GM23338 (cell line): ENCODE measurements at places on chromosomes 4 and X.

DNA sequence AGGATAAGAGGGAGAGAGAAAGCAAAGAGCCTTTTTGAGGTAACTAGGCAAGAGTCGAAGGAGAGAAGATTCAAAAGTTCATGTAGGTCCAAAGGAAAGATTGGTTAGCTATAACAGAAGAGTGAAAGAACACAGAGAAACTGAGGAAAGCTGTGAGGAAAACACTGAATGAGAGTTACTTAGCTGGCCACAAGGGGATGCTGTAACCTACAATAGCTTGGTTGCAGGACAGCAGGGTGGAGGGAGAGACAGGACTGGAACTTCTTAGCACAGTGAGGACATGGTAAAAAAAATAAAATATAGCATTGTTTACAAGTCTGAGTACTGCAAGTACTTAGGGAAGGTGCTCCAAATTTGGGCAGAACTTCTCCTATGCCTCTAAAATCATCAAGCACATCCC lies 48.3 kb downstream of the RAI2 start:
- peak; percentile 39 for DNase-seq

GRCh38 chrX:121389976-121390714 lies 342.7 kb downstream of the GLUD2 start:
- no peak for DNase-seq

- DNase-seq: no peak
These were observed 244.5 kb upstream of the FSTL5 start for GRCh38 chr4:162408309-162408708.

- DNase-seq: no peak
These were observed 31.8 kb upstream of the LIMCH1 start for GRCh38 chr4:41506130-41506529.

- DNase-seq: no peak
These were observed 84.0 kb downstream of the CCSER1 start for GRCh38 chr4:90211174-90211573.

DNA sequence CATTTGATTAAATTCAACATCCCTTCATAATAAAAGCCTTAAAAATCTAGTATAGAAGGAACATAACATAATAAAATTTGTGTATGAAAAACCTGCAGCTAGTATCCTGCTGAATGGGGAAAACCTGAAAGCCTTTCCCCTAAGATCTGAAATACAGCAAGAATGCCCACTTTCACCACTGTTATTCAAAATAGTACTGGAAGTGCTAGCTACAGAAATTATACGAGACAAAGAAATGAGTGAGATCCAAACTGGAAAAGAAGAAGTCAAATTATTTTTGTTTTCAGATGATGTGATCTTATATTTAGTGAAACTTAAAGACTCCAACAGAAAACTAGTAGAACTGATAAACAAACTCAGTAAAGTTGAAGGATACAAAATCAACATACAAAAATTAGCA lies 152.9 kb downstream of the RTL3 start:
- DNase-seq: no peak

DNA sequence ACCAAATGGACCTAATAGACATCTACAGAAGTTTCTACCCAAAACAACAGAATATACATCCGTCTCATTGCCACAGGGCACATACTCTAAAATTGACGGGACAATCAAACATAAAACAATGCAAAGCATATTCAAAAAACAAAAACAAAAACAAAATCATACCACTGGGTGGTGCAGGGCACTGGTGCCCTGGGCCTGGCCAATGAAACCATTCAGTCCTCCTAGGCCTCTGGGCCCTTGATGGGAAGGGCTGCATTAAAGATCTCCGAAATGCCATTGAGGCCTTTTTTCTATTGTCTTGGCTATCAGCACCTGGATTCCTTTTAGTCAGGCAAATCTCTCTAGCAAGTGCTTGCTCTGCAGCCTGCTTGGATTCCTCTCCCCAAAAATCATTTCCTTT lies 213.9 kb upstream of the ZCCHC13 start:
- no peak for DNase-seq

DNA sequence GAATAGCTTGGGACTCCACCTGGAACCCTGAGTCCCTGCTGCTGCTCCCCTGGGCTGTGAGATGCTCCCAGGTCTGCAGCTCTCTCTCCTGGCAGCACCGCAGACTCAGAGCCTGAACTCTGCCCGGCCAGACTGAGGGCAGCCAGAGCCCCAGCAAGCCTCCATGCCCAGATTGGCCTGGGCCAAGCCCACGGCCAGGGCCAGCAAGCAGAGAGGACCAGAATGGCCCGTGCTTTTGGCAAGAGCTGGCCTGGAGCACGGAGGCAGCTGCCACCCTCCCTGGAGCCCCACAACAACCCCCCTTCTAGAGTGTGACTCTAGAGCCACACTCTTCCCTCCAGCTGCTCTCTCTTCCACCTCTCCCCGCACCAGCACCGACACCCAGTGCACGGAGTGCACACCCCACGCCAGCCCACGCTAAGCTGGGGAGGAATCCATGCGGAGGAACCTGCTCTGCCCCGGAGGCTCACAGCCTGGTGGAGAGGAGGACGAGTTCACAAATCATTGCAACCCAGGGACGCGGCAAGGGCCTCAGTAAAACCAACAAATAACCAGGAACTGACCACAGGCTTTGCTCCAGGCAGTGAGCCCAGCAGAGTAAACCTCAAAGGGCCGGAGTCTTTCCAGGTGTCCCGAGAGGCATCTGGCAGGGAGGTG lies 110.3 kb downstream of the HMX1 start:
- DNase-seq: no peak

GRCh38 chr4:186840771-186841301 lies 117.2 kb upstream of the FAT1 start:
- DNase-seq: no peak

DNA sequence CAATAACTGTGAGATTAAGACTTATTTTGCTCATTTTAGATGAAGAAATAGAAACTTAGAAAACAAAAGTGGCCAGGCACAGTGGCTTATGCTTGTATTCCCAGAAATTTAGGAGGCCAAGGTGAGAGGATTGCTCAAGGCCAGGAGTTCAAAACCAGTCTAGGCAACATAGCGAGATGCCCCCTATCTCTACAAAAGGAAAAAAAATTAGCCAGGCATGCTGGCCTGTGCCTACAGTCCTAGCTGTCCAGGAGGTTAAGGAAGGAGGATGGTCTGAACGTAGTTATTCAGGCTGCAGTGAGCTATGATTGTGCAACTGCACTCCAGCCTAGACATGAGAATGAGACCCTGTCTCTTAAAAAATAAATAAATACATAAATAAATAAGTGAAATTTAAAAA lies 28.0 kb downstream of the APELA start:
- DNase-seq: no peak

- DNase-seq: peak; percentile 72
These were observed 105.8 kb downstream of the FAM53A start for GRCh38 chr4:1578251-1578773.

GRCh38 chr4:37015391-37015790 lies 229.2 kb upstream of the NWD2 start:
- DNase-seq: no peak

DNA sequence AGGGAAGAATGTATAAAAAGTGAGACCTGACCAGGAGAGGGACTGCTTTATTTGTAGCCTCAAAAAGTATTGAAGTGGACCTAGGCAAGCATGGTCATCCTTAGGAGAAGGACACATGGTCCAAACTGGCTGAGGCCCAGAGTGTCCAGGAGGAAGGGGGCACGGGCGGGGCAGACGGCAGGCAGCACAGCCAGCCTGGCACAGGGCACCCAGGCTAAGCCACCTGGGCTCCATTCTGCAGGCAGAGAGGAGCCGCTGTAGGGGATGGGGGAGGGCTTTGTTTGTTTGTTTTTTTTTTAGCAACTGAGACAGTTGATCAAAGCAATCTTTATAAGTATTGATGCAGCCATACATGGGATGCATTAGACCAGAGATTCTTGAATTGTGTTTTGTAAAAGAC lies 188.6 kb downstream of the PRDM5 start:
- no peak for DNase-seq

- no peak for DNase-seq
These were observed 1306.8 kb downstream of the STIM2 start for GRCh38 chr4:28167411-28167810.

GRCh38 chr4:129978315-129978714 lies 882.4 kb downstream of the C4orf33 start:
- DNase-seq: no peak

DNA sequence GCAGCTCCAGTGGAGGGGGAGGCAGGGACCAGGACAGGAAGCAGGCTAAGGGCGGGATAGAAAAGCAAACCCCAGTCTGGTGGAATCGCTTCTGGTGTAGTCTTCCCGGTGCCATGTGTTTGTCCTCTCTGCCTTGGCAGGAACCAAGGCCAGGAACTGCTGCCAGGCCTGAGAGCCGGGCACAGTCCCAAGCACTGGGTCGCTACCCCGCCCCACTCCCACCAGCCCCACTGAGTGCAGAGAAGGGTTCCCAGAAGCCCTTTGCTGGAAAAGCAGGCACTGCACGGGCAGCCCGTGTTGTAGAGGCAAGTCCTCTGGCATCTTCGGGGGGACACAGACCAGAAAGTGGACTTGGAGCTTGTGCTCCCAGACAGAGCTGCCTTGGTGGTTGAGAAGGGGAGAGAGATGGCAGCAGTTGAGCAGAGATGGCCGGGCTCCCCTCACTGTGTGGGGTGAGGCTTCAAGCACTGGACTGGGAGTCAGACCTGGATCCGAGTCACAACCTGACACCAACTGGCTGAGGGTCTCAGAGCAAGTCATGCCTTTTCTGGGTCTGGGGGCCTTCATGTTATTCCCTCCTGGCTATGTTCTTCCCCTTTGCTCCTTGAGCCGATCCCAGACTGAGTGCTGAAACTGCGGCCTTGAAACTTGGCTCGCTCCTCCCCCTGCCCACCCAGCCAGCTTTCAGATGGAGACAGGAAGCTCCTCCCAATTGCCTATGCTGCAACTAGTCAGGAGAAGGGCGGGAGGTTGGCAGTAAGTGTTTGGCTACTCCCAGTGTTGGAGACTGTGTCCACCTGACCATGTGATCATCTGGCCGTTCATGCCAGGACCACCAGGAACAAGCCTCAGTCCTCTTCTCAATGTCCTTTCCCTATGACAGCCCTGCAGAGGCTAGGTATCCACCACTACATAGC lies 59.7 kb upstream of the MTM1 start:
- peak; percentile 48 for DNase-seq

DNA sequence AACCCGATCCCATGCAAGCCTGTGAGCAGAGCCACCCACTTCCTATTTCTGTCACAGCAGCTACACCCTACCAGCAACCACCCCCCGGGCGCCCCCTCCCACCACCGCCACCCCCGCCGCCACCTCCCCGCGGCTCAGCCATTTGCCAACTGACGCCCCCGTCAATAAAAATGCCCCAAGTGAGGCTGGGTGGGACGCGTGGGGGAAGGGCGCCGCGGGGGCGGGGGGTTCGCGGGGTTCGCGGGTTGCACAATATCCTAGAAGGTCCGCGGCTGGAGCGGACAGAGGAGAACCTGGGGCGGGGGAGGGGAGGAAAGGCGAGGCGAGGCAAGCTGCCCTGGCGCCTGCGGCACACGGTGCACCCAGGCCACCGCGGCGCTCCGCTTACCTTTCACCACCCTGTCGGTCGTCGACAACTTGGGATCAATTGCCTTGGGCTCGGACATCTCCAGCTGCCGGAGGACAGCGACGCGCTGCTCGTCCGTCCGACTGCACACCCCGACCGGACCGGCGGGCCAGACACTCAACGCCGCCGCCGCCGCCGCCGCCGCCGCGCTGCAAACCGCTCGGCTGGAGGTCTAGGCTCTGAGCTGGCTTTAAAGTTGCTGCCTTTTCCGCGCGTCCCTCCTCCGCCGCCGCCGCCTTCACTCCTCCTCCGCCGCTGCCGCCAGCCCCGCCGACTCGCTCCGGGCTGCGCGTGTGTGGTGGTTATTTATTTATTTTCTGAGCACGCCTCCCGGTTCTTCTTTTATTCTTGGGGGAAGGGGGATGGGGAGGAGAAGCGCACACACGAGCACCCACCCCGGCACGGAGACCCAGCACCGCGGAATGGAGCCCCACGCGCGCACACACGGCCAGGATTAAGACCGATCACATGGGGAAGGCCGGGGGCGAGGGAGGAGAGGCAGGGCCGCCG lies 717 bp downstream of the PPP3CA start:
- DNase-seq: peak; percentile 74

GRCh38 chr4:100240008-100240407 lies 49.7 kb upstream of the DDIT4L start:
- no peak for DNase-seq

DNA sequence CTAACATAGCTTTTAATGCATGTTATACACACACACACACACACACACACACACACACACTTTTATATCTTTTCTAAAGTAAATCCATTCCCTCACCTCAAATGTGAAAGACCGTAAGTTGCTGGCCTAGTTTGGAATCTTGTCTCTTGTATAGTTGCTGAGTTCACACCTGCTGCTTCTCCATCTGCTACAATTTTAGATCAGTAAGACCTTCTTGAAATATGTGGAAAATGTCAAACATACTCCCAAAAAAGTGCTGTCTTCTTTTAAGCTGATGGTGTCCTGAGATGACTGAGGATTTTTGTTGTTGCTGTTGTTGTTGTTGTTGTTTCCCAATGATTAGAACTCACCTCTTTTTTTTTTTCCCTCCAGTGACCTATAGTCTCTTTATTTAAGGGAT lies 121.3 kb downstream of the SNCA start:
- DNase-seq: no peak
